Lung (tissue), 17 donors: ENCODE measurements at places on chromosomes 7 and 10. TPM values are rescaled to one million over a fixed set of nuclear protein-coding genes. Genes with fewer than 3 reads are reported as not detected.
A peak's percentile ranks its signal among the peaks of the same experiment; 100 is the strongest.

WEE2 gene
- not detected for total RNA-seq

DNA sequence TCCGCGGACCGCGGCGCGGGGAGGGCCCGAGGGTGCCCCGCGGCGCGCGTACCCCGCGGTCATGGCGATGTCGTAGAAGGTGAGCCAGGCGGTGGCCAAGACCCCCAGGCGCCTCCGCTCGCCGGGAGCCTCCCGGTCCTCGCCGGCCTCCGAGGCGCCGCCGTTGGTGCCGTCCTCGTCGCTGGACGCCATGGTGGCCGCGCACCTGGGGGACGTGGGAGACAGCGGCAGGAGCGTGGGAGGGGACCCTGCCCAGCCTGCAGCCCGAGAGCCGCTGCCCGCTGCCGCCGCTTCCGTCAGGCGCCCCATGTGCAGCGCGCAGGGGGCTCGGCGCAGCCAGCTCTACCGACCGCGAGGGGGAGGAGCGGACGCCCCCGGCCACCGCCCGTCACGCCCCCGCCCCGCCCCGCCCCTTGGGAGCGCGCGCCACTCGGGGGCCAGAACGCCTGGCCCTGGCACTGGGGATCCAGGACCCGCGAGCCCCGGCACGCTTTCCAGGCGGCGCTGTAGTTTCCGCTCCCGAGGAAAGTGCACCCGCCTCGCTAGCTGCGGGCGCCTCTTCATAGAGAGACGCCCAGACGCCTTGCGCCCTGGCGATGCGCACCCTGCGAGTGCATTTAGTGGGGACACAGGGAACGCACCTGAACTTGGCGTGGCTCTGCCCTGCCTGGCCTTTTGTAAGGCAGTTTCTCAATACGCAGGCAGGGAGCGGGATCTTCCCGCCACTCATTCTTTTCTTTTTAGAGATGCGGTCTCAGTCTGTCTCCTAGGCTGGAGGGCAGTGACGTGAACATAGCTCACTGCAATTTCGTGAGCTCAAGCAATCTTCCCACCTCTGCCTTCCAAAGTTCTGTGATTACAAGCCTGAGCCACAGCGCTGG, at the start of gene HACD1:
Gene HACD1 (minus strand): TSS at position 344 of the 881 bp plus-strand sequence. CDS start 35 bp downstream, at position 309.
- H3K4me3 ChIP-seq, result peak within 1 kb of the TSS; percentile 94
- no peaks in the 10 kb centered on the region for H3K36me3 ChIP-seq
- H3K27me3 ChIP-seq, result peaks cover 4% of the 10 kb centered on the region
- no peaks in the 10 kb centered on the region for H3K4me1 ChIP-seq

SFMBT2 gene
- 11.0 TPM for total RNA-seq

DNA sequence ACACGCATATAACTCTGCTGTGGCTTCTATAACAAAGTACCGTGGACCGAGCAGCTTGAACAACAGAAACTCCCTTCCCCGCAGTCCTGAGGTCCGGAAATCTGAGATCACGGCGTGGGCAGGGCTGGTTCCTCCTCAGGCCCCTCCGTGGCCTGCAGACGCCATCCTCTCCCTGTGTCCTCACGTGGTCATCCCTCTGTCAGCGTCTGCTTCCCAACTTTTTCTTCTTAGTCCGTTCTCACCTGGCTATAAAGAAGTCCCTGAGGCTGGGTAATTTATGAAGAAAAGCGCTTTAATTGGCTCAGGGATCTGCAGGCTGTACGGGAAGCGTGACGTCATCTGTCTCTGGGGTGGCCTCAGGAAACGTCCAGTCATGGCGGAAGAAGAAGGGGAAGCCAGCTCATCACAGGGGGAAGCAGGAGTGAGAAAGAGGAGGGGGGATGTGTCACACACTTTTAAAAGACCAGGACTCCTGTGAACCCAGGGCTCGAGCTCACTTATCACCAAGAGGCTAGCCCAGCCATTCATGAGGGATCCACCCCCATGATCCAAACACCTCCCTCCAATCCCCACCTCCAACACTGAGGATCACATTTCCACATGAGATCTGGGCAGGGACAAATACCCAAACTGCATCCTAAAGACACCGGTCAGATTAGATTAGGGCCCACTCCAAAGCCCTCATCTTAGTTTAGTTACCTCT, 91.2 kb upstream of the INSIG1 start:
- H3K27me3 ChIP-seq, result peaks cover 8% of the 10 kb centered on the region
- DNase-seq, result no peak
- peak overlapping the region; percentile 80 for H3K27ac ChIP-seq
- H3K4me3 ChIP-seq, result peak overlapping the region; percentile 50

DNA sequence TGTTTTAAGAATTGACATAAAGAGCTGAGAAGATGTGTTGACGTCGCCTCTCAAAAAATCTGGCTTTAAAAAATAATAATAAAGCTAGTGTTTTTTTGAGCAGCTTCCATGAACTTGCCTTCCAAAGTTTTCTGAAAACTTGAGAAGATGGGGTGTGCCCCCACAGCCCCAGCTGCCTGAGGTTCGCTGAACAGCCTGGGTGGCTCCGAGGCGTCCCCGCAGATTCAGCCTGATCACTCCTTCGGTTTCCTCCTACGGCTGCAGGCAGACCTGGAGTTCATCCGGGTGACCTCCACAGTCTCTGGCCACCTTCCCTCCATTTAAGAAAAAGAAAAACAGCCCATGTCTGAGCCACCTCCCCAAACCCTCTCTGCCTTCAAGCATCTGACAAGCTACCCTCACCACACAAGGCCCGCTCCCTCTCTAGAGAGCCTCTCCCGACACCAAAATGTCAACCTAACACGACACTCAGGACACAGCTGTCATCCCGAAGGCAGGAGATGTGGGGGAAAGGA, 177.8 kb downstream of the PTPRN2 start:
- H3K4me3 ChIP-seq, result no peak overlapping the region
- DNase-seq, result no peak
- no peak overlapping the region for H3K27ac ChIP-seq
- H3K27me3 ChIP-seq, result no peaks in the 10 kb centered on the region

- no peaks in the 10 kb centered on the region for H3K27me3 ChIP-seq
- H3K4me1 ChIP-seq, result peaks cover 14% of the 10 kb centered on the region
- H3K27ac ChIP-seq, result peak overlapping the region; percentile 98
- H3K36me3 ChIP-seq, result peaks cover 5% of the 10 kb centered on the region
Measured at GRCh38 chr10:1047937-1048336, 982 bp downstream of the IDI1 start.

GRCh38 chr7:127807340-127807739, 155.3 kb downstream of the SND1 start:
- no peak overlapping the region for H3K27ac ChIP-seq
- H3K36me3 ChIP-seq, result peaks cover 5% of the 10 kb centered on the region
- H3K4me3 ChIP-seq, result no peak overlapping the region

DNA sequence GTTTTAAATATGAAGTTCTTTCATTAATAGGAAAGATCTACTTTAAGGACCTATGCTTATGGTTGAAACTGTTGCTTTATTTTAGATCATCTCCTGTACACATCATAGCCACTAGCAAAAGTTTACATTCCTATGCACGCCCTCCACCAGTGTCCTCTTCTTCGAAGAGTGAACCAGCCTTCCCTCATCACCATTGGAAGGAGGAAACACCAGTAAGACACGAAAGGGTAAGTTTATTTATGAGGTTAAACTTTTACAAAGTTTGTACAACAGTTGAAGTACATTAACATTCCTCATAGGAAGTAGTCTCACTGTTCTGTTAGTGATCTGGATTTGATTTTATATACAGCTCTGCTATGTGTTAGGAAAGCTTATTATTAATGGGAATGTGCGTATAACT, 16.9 kb downstream of the HBP1 start:
- H3K4me1 ChIP-seq, result no peaks in the 10 kb centered on the region
- no peak overlapping the region for H3K4me3 ChIP-seq
- H3K27ac ChIP-seq, result no peak overlapping the region

DNA sequence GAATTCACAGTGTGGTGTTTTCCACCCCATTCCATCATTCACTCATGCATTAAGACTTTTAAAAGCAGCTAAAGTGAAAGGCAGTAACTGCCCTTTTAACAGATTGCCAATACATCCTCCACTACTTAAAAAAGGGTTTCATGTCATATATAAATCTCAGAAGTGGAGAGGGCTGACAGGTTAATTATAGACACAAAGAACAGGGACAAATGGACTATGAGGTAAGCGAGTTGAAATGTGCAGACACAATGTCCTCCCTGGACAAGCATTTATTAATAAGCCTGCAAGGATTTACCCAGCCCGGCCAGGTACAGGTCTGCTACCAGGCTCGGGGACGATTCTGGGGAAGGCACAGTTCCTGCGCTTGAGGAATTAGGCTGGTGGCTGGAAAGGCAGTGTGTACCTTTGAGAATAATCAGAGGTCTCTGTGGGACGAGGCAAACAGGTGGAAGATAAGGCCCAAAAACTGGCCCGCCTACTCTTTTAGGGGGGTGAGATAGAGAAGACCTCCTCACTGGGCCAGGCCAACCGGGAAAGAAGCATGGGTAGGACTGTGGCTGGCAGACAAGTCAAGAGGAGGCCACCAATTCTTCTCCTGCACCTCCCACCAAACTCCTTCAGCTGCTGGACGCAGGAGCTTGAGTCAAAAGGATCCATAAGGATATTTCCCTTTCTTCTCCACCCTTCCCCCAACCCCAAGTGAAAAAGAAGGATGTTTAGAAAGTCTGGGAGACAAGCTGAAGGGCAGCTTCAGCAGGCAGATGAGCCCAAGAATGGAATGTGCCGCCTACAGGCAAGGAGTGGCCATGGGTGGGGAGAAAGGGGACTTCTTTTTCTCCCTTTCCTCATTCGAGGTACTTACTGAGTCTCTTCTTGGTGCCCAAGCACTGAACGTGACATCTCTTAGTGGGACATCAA, 1.5 kb downstream of the PDLIM1 start:
- peak overlapping the region; percentile 71 for H3K4me3 ChIP-seq
- peaks cover 12% of the 10 kb centered on the region for H3K4me1 ChIP-seq
- H3K36me3 ChIP-seq, result no peaks in the 10 kb centered on the region
- H3K27me3 ChIP-seq, result no peaks in the 10 kb centered on the region

DNA sequence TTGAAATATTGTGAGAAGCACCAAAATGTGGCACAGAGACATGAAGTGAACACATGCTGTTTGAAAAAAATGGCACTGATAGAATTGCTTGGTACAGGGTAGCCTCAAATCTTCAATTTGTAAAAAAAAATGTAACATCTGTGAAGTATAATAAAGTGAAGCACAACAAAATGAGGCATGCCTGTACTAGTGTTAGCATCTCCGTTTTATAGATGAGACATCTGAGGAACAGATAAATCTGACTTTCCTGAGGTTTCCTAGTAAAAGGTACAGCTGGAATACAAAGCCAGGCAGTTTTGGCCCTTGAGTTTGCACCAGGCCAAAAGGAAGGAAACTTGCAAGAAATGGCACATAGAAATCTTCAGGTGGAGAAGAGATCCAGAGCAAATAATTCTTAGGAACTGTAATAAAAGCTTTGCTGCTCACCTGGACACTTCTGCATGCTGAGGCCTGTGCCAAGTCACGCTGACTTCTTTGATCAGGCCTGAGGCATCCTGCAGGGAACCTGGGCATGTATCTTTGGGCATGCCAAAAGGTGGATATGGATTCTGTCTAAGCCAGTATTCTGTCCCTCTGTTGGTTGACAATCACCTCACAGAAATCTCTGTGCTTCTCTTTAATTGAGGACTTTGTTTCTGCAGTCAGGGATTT, 251.5 kb upstream of the PLPP4 start:
- no peaks in the 10 kb centered on the region for H3K4me1 ChIP-seq
- no peaks in the 10 kb centered on the region for H3K27me3 ChIP-seq
- DNase-seq, result no peak
- no peak overlapping the region for H3K4me3 ChIP-seq
- no peak overlapping the region for H3K27ac ChIP-seq

AKR1C4 gene
- not detected for total RNA-seq

- H3K27me3 ChIP-seq, result no peaks in the 10 kb centered on the region
- peaks cover 18% of the 10 kb centered on the region for H3K36me3 ChIP-seq
- no peak overlapping the region for H3K4me3 ChIP-seq
- peaks cover 11% of the 10 kb centered on the region for H3K4me1 ChIP-seq
- DNase-seq, result no peak
Measured at GRCh38 chr10:74079936-74080590, 70.6 kb downstream of the AP3M1 start.

LRRTM3 gene
- total RNA-seq, result 0.68 TPM

GRCh38 chr7:8536431-8536830, 103.0 kb downstream of the NXPH1 start:
- H3K36me3 ChIP-seq, result no peaks in the 10 kb centered on the region
- no peaks in the 10 kb centered on the region for H3K27me3 ChIP-seq
- no peak overlapping the region for H3K27ac ChIP-seq
- H3K4me1 ChIP-seq, result no peaks in the 10 kb centered on the region
- H3K4me3 ChIP-seq, result no peak overlapping the region
- DNase-seq, result no peak

DNA sequence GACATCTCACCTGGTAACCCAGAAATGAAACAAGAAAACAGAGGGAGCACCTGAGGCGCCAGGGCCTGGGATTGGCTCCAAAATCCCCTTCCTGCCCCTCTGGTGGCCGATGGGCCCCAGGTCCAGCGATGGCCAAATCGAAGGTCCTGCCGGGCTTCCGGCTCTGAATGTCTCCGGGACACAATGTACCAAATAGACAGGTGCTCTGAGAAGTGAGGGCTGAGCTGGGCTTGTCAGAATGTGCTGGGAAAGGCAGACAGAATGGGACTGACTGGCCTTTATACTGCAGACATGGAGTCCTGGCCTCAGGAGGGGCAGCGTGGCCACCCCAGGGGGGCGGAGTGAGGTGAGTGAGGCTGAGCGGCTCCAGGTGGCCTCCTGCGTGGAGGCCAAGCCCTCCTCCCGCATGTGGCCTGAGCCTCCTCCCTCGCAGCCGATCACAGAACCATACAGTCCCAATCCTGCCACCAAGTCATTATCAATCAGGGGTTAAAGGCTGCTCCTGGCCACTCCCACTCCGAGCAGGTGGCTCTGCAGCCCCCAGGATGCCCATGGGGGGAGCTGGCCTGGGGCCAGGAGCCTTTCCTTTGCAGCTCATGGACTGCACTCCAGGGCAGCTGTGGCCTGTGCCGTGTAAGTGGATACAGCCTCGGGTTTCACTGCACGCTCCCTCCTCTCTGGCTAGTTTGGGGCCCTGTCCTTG, 185.5 kb downstream of the ADARB2 start:
- H3K27ac ChIP-seq, result no peak overlapping the region
- no peak for DNase-seq
- H3K27me3 ChIP-seq, result peaks cover 2% of the 10 kb centered on the region
- no peak overlapping the region for H3K4me3 ChIP-seq
- H3K36me3 ChIP-seq, result no peaks in the 10 kb centered on the region

DNA sequence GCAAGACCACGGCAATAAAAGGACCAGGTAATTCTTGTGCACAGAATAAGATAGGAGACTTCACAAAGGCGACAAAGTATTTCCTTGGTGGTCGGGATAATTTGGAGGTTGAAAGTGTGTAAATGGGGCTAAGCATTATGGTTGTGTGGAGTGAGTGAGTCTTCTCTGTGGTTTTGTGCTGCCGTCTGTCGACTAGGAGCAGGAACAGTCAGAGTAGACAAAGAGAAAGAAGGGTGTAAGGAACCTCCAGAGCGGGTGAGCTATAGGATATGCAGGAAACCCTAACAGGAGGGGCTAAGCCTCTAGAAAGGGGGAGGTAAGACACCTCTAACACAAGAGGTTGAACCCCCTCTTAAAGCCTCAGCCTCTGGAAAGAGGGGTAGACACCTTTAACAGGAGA, 201.6 kb downstream of the SH2D4B start:
- no peaks in the 10 kb centered on the region for H3K36me3 ChIP-seq
- no peak overlapping the region for H3K4me3 ChIP-seq
- DNase-seq, result no peak
- no peaks in the 10 kb centered on the region for H3K4me1 ChIP-seq
- H3K27me3 ChIP-seq, result no peaks in the 10 kb centered on the region

GRCh38 chr7:46385662-46386309, 464.7 kb upstream of the IGFBP3 start:
- H3K4me1 ChIP-seq, result no peaks in the 10 kb centered on the region
- no peak overlapping the region for H3K4me3 ChIP-seq
- no peak for DNase-seq
- no peaks in the 10 kb centered on the region for H3K27me3 ChIP-seq
- H3K27ac ChIP-seq, result no peak overlapping the region
- H3K36me3 ChIP-seq, result no peaks in the 10 kb centered on the region

CLEC2L gene
- total RNA-seq, result not detected
